ENCODE measurements at places on chromosomes 7 and 10.

DNA sequence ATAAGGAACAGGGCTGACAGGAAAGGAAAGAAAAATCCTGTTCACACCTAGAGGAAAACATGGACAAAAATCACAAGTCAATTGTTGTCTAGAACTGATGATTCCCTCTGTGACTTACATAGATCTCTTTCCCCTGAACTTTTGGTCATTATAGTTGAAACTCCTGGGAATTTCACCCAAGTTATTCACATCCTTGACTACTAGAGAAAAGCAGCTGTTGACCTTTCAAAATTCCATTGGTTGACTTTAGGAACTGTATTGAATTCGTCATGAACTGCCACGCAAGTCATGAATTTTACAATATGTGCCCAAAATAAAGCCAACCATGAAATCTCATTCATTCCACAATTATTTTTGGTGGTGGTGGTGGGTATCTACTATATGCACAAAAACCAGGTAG lies 104.3 kb downstream of the UBE2H start:
- DNase-seq, result no peak

- no peak for DNase-seq
Measured at GRCh38 chr10:70552586-70552985, 50.0 kb downstream of the PRF1 start.

- no peak for DNase-seq
Measured at GRCh38 chr7:70586822-70587221, 545.1 kb upstream of the GALNT17 start.

DNA sequence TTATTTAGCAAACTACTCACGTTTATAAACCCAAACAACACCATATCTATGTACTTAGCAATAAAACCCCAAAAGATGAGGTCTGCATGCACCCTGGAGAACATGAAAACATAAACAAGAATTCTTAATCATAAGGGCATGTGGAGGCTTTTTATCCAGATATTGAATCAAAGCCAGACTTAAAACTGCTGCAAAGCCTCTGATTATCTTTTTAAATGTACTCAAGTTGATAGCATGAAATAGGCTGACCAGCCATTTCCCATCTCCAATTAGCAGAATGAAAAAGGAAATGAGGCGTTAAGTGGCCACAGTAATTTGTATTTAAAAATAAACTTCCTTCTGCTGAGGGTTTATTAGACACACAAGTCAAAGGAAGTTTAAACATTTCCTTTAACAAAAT lies 48.3 kb downstream of the ITIH5 start:
- DNase-seq, result no peak

DNA sequence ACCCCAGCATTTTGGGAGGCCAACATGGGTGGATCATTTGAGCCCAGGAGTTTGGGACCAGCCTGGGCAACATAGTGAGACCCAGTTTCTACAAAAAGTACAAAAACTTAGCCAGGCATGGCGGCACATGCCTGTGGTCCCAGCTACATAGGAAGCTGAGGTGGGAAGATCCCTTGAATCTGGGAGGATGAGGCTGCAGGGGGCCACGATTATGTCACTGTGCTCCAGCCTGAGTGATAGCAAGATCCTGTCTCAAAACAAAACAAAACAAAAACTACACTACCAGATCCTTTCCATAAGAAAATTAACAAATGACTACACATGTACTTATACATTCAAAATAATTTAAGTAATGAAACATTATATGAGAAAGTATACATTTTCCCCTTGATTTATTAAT lies 116.4 kb upstream of the KLF6 start:
- DNase-seq, result no peak

Data from GOT3 (cell line).